NCI-H345 (cell line): ENCODE measurements at places on chromosomes 2 and 18.

GRCh38 chr18:63443829-63444228 lies 21.6 kb upstream of the VPS4B start:
- DNase-seq = no peak

- DNase-seq = no peak
Measured at GRCh38 chr2:70710038-70710690, 57.8 kb downstream of the ADD2 start.

DNA sequence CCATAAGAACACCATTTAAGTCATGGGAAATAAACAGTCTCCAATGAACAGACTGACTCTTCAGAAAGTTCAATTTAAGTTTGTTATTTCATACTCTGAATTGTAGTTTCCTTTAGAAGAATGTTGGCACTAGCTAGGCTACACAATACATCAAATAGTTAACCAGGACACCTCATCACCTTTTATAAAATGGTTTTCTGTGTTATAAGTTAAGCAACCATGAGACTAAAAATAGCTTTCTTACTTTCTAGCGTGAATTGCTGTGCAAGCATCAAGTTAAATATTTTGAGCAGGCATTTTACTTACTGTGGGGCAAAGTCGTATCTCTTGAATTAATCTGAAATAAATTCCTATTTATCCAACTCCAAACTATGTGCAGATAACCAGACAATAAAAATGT lies 1092.6 kb upstream of the SLC39A10 start:
- DNase-seq = no peak

DNA sequence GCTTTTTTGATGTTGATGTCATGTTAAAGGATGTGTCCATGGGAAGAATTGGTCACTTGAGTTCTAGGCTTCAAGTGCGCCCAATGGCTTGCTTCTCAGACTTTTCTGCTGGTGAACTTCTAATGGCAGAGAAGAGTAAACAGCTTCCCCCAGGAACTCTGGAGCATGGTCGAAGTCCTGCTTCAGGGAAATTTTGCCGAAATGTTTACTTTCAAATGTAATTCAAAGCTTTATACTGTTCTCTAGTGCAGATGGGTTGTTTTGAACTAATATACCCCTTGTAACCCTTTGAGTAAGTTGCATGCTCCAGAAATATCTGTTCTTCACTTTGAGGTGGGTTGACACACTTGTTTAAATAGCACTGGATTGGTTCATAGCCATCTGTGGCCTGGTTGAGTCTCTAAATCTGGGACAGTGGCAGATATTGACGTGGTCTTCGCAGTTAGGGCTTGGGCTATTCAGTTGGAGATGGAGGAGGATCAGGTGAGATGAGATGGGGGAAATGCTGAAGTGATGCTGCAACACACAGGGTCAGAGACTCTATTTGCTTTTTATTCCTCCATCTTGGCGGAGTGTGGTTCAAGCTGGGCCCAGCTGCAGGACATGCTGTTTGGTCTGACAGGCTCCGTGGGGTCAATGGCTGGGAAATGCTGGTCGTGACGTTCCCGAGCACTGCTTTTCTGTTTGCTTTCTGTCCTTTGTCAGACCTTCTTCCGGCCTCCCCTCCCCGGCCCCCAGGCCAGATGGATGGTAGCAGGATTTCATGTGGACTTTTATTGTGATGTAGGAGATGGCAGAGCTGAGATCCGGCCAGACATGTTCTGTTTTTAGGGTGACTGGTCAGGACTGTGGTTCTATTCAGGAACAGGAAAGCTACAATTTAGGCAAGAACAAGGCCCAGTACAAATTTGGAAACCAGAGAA lies 35.9 kb downstream of the MYO1B start:
- DNase-seq = no peak

GRCh38 chr18:79576686-79577351 lies 102.8 kb upstream of the CTDP1 start:
- peak; percentile 51 for DNase-seq

DNA sequence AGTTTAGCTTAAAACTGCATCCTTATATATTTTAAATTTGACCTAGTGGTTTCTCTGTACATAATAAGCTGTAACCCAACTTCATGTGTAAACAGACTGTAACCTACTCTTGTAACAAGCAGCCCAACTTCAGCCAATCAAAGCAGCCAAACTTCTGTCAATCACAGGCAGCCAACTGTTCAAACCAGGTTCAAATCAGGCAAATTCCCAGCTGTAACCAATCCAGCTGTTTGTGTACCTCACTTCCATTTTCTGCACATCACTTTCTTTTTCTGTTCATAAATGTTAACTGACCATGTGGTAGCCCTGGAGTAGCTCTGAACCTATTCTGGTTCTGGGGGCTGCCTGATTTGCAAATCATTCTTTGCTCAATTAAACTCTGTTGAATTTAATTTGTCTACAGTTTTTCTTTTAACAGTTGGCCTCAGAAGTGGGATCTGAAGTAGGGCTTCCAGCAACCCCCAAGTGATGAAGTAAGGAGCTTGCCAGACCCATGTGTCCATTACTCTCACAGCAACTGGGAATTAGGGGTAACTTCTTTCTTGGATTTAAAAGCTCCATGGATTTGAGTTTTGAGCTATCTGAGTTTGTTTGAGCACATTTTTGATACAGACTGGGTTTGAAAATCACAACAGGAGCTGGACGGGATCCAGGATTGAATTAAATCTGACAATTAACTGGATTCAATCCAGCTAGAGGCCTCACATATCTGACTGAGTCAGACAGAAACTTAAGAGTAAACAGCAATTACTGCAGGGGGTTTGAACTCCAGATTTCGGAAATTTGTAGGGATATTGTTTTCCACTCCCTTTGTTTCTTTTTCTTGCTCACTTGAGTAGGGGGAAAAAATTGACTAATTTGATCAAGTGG lies 1569.7 kb upstream of the SLC39A10 start:
- peak; percentile 21 for DNase-seq

GRCh38 chr2:105600949-105601794 lies 143.5 kb upstream of the NCK2 start:
- no peak for DNase-seq

DNA sequence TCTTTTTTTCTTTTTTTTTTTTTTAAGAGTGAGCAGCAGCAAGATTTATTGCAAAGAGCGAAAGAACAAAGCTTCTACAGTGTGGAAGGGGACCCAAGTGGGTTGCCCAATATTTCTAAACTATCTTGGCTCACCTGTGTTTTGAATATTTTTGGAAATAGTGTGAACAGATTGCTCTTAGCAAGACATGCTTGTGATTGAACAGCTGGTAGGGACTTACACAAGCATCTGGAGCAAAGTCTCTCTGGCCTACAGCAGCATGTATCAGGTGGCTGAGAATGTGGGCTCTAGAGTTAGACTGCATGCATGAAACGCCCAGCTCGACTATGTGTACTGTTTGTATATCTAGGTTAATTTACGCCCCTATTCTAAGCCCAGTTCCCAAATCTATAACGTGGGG lies 40.3 kb upstream of the FBXO11 start:
- no peak for DNase-seq

- peak; percentile 12 for DNase-seq
Measured at GRCh38 chr2:8653485-8653884, 28.4 kb upstream of the ID2 start.

- DNase-seq = no peak
Measured at GRCh38 chr2:38892819-38893218, 3.1 kb downstream of the ARHGEF33 start.

- no peak for DNase-seq
Measured at GRCh38 chr2:64211276-64211921, 67.2 kb upstream of the PELI1 start.

GRCh38 chr18:70293166-70293565 lies 4.3 kb downstream of the SOCS6 start:
- no peak for DNase-seq

DNA sequence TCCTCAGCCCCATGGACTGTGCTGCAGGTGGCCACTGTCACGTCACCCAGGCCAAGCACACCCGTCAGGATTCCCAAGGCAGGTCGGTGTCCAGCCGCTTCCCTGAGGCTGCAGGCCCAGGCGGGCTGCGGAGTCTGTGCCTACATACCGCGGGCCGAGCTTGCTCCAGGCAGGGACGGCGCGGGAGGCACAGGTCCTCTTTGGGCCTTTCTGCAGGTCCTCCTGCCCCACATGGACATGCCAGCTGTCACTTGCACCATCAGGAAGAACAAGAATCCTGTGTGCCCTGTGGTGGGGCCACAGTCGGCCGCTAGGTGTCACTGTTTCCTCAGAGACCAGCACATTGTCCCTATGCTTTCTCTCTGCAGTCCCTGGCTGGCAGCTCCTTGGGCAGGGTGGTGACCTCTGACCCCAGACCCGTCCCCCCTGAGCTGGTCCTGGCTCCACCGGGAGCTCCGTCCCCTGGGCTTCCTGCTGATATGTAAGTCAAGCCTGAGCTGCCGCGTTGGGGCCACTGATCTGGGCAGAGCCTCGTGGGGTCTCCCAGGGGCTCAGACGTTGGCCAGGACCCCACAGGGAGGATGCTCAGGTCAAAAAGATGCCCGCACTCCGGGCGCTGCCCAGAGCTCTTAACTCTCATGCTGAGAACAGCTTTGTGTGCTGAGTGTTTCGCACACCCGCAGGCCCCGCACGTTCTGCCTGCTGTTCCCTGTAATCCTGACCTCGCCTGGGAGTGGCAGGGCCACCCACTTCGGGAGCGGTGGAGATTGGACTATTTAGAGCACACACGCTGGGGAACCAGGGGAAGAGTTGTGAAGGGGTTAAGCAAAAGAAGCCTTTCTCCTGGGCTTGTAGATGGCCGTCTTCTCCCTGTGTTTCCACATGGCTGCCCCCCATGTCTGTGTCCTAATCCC lies 17.3 kb upstream of the AGXT start:
- DNase-seq = peak; percentile 68

- peak; percentile 55 for DNase-seq
Measured at GRCh38 chr2:28751956-28752630, 463 bp downstream of the PPP1CB start.

DNA sequence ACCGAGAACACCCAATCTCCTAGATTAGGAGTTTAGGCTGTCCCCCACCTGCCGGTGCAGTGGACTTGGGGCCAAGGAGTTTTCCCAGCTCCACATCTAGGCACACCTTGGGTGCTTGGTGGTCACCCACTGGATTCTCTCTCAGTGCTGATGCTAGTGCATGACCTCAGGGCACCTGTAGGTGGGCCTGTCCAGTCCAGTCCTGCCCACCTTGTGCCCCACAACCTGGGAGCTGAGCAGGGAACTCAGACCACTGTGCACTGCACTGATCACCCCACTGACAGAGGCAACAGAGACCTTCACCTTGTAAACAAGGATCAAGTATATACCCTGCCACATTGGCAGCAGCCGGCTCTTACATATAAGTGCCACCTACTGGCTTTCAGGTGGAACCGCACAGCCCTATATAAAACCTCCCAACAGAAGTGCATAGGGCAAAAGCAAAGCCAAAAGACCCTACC lies 12.7 kb upstream of the CDH19 start:
- DNase-seq = no peak

- no peak for DNase-seq
Measured at GRCh38 chr18:39149211-39149806, 1583.7 kb upstream of the CELF4 start.

- no peak for DNase-seq
Measured at GRCh38 chr2:2007551-2008501, 263.5 kb upstream of the PXDN start.

- DNase-seq = no peak
Measured at GRCh38 chr2:21254170-21254965, 130.6 kb downstream of the TDRD15 start.

DNA sequence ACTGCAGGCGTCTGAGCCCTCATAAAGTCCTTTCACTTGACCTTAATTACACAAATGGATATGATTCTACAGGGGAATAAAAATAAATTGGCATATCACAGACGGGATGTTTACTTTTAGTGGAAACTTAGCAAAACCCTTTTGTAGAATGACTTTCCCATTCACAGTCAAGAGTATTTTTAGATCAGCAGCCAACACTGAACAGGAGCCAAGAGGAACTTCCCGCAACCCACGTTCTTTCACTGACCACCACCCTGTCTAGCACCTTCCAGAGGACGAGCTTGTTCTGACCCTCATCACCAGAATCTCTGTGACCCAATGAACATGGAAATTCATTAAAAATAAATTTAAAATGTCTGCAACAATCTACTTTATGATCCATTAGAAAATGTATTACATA lies 119.0 kb upstream of the SNTG2 start:
- no peak for DNase-seq

GRCh38 chr2:157864857-157865430 lies 11.2 kb downstream of the ACVR1 start:
- no peak for DNase-seq

GRCh38 chr2:105134081-105134480 lies 96.2 kb downstream of the MRPS9 start:
- no peak for DNase-seq

GRCh38 chr2:120441351-120441700 lies 95.4 kb downstream of the INHBB start:
- no peak for DNase-seq

GRCh38 chr18:12944709-12945108 lies 3.1 kb upstream of the SEH1L start:
- DNase-seq = peak; percentile 14

DNA sequence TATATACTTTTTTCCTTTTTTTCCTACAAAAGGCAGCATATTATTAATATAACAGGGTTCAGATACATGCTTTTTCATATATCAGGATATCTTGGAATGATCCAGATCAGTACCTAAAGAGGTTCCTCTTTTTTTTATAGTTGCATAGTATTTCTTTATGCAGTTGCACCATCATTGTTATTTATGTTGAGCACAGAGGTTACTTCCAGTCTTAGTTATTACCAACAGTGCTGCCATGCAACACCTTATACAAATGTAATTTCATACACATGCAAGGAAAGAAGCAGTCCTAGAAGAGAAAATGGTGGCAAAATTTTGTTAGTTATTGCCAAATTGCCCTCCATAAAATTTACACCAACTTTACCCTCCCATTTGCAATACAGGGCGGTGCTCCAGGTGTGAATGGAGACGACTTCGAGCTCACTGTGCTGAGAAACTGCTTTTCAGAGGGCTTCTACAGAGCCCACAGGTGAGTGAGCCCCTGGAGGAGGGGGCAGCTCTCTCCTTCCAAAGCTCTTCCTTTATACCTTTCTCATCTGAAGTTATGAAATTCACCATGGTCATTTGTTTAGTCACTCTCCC lies 30.0 kb upstream of the KCMF1 start:
- DNase-seq = no peak

DNA sequence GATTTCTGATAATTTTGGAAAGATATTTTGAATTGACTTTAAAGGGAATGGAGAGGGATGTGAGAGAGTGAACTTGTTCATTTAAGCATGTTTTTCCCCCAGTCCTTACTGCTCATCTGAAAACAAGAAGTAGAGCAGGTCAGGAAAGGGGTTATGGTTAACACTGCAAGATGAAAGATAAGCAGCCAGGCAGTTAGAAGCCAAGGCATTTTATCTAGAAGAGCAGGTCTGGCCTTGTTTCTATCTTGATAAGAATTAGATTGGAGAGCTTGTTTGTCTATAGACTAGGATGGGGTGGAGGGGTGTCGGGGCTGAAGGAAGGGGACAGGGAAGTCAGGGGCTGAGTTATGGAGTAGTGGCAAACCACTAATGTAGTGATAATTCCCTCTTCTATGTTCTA lies 171.6 kb downstream of the IKZF2 start:
- DNase-seq = no peak

DNA sequence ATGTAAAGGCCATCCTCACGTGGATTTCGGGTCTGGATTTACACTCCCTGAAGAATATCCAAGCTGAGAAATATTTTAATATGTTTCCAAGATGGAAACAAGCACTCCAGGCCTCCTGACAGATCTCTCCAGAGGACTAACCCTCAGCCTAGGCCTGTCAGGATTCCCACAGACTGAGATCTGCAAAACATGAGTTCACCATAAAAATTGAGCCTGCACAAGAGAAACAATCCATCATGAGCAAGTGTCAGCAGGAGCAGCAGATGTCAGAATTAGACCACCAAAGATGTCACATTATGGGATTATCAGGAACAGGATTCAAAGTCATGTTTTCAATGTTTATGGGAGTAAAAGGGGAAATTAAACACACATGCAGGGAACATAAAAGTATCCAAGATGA lies 191.3 kb downstream of the TFCP2L1 start:
- DNase-seq = no peak
